ENCODE measurements at places on chromosomes 2 and 18.

DNA sequence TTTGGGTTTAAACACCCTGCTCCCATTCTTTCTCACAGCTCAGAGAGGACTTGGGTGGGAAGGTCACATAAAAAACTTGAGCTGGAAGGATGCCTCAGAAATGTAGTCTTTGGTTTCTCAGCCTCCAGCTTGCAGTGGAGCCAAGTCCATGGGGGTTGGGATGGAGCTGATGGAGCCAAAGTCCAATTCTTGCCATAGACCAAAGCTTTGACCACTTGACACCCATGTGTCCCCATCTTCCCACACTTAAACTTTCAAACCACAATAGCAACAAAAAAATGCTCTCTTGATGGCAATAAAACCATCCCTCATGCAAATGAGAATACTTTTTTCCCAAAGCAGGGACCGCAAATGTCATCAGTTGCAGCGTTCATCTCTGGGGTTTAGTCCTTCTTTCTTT is 14.7 kb upstream of the DAW1 start:
- DNase-seq: no peak

DNA sequence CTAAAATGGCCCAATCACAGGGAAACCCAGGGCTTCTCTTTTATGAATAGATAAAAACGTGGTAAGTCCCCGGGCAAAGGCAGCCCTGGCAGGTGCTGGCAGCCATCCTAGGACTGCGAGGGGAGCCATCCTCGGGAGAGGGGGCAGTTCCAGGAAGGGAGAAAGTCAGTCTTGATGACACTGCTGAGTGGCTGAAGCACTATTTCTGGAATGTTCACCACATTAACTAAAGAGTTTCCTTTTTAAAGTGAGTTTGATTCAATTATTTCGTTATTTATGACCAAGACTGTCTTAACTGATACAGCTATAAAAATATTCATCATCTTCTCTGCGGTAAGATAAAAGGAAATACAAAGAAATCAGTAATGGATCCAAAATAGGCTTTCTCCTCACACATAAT is 20.4 kb downstream of the TTR start:
- DNase-seq: peak; percentile 22

DNA sequence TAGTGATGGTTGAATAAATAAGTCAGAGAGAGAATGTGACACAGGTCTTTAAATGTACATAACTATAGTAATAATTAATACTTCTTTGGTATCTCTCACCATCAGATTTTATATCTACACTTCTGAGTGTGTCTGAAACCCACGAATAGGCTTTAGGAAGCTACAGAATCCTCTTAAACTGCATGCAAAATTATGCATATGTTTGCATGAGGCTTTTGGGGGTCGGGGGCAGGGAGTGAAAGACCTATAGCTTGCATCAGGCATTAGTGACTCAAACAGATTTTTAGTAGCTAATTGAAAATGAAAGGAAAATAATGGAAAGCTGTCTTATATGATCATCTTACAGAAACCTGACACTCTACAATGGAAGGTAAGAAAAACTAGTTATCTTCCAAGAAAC is 14.9 kb downstream of the LRPPRC start:
- no peak for DNase-seq

DNA sequence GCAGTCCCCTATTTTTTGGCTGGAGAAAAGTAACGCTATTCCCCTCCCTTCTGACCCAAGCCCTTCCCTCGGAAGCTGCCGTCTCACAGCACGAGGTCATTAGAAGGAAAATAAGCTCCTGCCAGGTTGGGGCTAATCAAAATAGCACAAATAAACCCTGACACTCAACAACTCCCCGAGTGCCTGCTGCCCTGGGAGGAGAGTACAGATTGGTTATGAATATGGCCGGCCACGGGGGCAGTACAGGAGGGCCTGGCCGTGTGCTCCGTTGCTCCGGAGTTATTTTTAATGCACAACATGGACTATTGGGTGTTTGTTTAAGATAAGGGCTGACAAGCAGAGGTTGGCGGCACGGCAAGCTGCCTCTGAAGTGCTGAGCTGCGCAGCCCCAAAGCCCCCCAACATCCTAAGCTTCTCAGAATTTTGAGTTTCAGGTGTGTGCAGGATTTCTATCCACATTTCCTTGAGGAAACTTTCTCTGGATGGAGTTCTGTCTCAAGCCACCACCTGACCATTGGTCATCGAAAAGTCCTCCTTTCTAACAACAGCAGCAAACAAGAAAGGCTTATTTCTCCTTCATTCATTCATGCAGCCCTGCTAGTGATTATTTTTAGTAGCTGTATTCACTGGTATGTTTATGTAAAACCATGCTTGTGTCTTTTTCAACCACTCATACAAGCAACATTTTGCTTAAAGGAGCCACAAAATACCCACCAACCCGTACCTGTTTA is 58.7 kb downstream of the PAX3 start:
- DNase-seq: no peak

- no peak for DNase-seq
These were observed 46.9 kb downstream of the TMEM17 start for GRCh38 chr2:62459106-62459505.

- no peak for DNase-seq
These were observed 115.8 kb upstream of the ZFP36L2 start for GRCh38 chr2:43341959-43342757.

DNA sequence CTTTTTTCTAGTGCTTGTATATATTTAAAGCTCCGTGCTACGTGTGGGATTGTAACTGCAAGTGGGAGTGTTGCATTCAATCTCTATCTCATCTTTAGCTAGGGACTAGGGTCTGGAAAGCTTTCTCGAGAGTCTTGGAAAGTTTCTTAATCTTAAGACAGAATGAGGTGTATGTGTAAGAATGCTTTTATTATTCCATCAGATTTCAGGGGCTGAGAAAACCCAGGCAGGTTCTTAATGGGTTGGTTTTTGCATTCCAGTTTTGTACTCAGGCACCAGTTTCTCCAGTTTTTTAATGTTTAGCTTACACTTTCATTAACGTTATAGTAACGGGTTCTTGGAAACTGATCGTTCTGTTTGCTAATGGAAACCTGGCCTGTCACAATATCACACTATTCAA is 20.3 kb downstream of the MRPL19 start:
- DNase-seq: no peak

- peak; percentile 23 for DNase-seq
These were observed 65.3 kb upstream of the CCDC68 start for GRCh38 chr18:55024564-55024963.

GRCh38 chr18:31554776-31555175 is 36.9 kb upstream of the TTR start:
- DNase-seq: no peak

DNA sequence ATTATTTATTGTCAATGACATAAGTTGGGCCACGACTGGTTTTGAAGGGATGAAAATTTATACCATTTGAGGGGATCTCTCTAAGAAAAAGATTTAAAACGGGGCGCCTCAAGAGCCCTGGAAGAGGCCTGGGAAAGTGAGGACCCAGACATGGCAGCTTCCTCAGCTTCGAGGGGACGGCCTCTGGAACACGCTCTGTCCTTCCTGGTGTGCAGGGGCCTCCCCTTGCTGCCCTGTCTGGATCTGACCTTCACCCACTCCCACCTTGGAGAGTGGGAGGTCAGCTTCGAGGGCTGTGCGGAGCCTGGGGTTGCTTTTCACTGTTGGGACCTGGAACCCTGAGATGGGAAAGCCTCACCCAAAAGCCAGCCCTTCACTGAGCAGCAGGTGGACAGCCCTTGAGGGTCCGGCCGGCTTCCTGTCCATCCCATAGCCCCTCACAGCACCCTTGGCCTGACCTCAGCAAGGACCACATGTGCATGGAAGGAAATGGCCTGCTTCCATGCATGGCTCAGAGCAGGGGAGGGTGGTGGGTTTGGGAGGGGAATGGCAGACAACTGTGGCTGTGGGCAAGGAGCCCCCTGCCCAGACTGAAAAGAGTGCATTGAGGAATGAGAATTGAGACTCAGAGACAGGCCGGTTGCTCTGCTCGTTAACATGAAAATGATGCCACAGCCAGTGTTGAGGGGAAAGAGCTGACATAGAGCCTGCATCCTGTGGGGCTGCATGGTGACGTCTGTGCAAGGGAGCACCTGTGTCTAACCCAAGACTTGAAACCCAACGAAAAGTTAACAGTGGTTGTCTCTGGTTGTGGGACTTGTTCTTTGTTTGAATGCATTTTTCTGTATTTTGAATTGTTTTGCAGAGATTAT is 16.3 kb downstream of the FBLN7 start:
- no peak for DNase-seq

- peak; percentile 3 for DNase-seq
These were observed 2040.1 kb upstream of the LRRTM1 start for GRCh38 chr2:82344670-82345069.

- no peak for DNase-seq
These were observed 67.9 kb downstream of the POLR1A start for GRCh38 chr2:86037795-86038192.

GRCh38 chr2:230068016-230068650 is 591 bp downstream of the SLC16A14 start:
- peak; percentile 47 for DNase-seq

- DNase-seq: peak; percentile 55
These were observed 36.2 kb downstream of the CCBE1 start for GRCh38 chr18:59660786-59661743.

GRCh38 chr2:42566837-42567321 is 1.6 kb upstream of the MTA3 start:
- DNase-seq: peak; percentile 29

DNA sequence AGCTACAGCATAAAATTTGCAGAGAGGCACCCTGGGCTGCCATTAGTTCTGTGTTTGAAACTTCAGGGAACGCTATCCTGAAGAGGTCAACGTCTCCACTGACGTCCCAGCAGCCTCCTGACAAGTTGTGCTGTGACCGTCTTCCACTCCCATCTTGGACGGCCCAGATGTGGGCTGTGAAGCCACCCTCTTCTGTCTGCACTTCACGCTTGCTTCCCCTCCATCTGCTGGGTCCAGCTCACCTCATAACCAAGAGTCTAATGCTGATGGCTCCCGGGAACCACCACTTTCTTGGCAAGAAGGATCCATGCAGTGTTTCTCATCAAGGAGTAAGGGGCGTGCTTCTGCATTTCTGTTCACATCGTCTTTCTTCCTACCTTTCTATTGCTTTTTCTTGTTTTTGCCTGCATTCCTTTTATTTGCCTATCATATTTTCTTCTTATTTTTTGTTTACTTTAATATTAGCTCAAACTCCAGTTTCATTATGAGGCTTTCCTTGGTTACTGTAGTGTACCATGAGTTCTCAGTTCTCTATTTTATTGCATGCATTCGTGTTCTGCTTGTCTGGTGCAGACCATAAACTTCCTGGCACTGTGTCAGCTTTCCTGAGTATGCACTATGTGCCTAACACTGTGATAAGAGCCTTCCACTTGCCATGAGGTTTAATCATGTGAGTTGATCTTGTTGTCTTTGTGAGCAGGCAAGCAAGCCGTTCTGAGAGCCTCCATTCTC is 631.8 kb upstream of the RAB6C start:
- no peak for DNase-seq

DNA sequence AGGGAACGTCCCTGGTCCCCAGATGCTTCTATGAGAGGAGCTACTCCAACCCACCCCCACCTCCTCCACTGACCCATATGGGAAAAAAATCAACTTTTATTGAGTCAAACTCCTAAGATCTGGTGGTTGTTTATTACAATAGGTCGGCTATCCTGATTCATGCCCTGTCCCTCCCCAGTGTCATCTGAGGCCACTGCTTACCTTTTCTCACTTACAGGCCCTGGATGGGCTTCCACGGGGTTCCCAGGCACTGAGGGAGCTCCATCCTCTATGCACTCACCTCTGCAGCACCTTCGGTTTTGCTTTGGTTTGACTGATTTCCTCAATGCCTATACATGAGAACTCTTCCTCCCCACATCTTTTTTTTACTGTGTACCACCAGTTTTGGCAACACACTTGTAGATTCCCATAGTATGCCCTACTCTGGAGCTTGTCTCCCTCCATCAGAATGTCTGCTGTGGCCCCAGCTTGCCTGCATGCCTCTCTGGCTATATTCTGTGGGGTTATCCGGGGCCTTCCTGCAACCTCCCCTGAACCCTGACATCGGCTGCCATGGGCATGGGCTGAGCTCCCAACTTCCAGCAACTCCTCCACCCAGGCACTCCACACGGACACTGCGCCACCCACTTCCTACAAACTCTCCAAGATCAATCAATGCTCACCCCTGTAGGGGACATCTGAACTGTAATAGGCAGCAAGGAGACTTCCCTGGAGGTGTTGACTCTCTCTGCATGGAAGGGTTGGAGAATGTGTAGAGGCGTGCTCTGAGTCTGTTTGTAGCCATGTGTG is 236.1 kb downstream of the VAPA start:
- DNase-seq: no peak

- no peak for DNase-seq
These were observed 10.6 kb downstream of the MC5R start for GRCh38 chr18:13834496-13835015.

DNA sequence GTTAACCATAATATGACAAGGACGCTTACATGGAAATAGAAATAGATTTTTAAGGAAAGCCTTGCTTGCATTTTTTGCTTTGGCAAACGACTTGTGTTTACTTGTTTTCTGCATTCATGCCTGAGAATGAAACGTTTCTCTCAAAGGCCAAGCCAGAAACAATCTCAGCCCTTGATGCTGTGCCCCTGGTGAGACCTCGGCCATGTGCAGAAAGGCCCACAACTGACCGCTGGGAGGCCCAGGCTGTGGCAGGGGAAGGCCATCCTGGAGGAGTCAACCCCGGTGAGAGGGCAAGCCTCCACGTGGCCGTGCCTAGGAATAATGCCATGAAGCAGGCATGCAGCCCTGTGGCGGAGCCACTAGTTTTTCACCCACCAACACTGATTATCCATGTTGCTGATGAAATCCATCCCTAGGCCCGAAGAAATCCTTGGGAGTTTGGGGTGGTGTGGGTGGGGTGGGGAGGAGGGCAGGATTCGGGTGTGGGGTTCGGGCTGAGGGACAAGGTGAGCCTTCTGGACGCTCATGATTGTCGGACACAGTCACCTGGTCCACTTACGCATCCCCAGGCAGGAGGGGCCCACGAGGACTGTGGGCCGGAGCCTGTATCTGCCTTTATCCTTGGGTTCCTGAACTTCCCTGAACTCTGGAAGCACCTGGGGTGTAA is 107.6 kb upstream of the APCDD1 start:
- no peak for DNase-seq

DNA sequence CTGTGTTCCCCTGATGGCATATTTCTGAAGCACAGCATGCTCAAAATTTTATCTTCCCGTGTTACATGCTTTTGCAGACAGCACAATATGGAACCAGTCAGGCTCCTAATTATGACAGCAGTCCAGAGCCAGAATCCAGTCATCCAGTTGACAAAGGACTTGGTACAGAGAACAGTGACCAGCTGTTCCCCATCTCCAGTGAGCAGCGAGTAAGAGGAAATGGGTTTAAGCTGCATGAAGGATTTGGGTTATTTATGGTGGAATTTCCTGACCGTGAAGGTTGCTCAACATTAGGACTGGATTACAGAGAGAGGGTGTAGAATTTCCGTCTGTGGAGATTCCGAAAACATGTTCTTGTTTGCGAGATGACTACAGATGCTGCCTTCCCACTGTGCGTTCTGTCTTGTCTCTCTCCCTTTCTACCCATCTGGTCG is 24.4 kb downstream of the SGPP2 start:
- peak; percentile 27 for DNase-seq

- no peak for DNase-seq
These were observed 48.5 kb upstream of the PELI1 start for GRCh38 chr2:64192664-64193105.

- DNase-seq: no peak
These were observed 147.5 kb downstream of the METTL4 start for GRCh38 chr18:2423761-2424160.

GRCh38 chr2:165634855-165635254 is 159.2 kb downstream of the GALNT3 start:
- peak; percentile 6 for DNase-seq

- DNase-seq: no peak
These were observed 21.5 kb upstream of the SERPINB7 start for GRCh38 chr18:63753676-63754075.

- DNase-seq: no peak
These were observed 13.8 kb downstream of the ROCK2 start for GRCh38 chr2:11330457-11331142.

All from M059J (cell line).